ENCODE measurements at places on chromosomes 4 and X.

DNA sequence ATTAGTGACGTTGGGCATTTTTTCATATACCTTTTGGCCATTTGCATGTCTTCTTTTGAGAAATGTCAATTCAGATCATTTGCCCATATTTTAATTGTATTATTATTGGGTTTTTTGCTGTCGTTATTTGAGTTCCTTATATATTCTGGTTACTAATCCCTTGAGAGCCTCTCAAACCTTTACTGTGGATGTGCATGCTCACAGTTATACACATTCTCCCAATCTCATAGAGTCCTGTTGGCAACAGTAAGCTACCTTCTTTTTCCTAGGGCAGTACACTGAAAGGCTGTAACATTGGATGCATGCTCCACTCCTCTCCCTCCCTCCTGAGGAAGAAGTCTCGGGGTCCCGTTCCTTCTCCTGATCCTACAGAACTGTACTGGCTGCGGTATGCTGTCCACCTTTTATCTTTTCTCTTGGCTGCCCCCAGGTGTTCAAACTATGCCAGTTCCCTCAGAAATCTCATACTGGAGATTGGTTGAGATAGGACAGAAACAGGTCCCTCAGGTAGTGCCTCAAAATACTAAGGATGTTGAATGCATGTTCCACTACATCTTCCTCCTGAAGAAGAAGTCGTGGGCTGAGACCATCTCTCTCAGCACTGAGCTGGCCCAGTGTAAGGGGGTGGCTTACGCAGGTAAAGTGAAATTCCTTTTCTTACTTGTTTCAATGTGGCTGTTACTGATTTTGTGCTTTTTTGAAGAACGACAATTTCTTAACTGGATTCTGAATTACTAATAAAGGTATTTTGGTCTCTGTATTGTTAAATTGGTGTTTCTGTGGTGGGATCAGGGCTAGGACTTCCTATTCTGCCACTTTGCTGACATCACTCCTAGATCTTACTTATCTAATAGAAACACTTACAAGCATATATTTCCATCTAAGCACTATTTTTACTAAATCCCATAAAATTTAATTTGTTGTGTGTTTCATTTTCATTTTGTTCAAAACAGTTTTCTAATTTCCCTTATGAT is 145.4 kb upstream of the HUWE1 start:
- DNase-seq, result peak; percentile 40

GRCh38 chr4:108926061-108926460 is 163.2 kb upstream of the ETNPPL start:
- no peak for DNase-seq

DNA sequence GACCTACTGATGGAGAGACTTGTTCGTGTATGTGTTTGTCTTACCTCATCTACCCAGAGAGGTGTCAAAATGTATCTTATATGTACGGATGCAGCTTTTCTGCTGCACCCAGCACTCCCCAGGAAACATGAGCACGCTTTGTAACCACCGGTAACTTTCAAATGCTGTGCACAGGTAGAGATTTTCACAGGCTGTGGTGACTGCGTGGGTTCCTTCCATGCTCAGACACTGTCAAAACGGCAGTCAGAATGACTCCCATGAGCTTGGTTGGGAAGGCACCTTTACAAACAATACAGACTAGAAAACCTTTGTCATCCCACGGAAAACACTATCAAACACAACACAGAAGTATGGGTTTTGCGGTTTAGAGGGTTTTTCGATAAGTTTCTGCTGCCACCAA is 28.2 kb downstream of the F11 start:
- no peak for DNase-seq

GRCh38 chr4:178953447-178954120 is 1511.3 kb upstream of the AGA start:
- DNase-seq, result no peak

DNA sequence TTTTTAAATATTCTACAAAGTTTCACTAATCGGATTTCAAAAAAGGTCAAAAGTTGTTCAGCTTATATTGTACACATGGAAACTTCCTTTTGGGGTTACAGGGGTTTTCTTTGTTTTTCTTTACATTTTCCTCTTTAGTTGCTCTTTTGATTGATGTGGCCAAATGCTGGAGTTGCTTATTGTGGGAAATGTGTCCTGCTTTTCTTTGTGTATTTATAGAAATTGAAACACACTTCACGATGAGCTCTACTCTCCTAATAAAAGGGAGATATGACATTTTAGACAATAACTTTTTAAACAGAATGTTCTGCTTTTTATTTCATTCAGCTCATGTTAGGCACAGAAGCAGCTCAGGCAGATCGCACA is 50.7 kb upstream of the SPRY1 start:
- no peak for DNase-seq

DNA sequence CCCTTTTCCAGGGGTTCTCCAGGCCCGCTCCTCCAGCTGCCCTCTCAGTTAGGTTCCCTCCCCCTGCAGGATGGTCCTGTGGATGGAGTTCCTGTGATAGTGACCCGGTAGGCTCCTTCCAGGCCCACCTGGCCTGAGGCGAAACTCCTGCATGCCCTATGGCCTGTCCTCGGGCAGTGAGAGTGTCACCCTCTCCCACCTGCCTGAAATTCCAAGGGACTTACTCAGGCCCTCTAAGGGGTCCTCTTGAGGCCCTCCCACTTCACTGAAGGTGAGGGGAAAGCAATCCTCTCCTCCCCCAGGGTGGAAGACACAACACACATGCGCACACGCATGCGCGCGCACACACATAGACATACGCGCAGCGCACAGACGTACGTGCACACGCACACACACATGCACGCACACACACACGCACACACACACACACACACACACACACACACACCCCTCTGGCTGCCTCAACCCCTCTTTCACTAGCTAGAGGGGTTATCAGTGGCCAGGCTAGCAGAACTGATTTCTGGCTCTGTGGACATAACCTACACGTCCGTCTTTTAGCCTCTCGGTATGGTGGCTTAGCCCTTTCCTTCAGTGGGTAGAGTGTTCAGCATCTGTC is 215.9 kb downstream of the CBR4 start:
- no peak for DNase-seq

GRCh38 chr4:67883902-67884301 is at the start of gene TMPRSS11D:
Gene TMPRSS11D (minus strand): TSS chr4:67884002. CDS start chr4:67883933, 69 bp downstream.
- DNase-seq, result no peak

DNA sequence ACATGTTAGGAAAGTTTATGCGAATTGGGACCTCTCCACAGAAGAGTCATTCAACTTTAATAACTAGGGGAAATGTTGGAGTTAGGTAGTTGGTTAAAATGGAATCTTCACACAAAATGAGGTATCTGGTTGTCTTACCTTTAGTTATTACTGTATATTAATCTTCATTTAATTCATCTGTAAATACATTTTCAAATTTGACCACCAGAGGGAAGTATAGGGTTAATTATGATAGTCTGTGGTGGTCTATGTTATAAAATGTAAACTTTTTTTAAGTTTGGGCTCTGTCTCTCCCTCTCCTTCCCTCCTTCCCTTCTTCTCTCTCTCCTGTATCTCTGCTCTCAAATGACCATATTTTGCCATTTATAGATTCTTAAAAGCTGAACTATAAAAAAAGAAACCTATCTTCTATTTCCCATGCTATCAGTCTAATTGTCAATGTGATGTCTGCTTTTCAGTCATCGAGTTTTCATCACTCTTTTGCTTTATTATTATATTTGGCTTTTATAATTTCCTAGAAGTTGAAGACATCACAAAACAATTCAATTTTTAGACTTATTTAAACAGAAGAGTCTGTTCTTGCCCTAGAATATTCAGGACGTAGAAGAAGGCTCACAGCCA is 49.8 kb downstream of the TMEM144 start:
- no peak for DNase-seq

DNA sequence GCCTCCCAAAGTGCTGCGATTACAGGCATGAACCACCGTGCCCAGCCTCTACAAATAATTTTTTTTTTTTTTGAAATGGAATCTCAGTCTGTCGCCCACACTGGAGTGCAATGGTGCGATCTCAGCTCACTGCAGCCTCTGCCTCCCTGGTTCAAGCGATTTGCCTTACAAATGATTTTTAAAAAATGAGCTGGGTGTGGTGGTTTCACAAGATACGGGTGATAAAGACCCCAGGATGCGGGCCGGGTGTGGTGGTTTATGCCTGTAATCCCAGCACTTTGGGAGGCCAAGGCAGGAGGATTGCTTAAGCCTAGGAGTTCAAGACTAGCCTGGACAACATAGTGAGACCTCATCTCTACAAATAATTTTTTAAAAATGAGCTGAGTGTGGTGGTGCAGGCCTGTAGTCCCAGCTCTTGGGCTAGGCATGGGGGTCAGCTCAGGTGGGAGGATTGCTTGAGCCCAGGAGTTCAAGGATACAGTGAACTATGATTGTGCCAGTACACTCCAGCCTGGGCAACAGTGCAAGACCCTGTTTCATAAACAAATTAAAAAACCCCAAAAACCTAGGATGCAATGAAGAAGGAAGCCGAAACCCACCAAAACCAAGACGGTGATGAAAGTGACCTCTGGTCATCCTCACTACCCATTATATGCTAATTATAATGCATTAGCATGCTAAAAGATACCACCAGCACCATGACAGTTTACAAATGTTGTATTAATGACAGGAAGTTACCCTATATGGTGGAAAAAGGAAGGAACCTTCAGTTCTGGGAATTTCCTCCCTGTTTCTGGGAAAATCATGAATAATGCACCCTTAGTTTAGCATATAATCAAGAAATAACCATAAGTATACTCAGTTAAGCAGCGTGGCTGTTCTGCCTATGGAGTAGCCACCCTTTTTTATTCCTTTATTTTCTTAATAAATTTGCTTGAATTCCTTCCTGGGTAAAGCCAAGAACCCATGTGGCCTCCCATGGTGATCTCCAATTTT is 27.7 kb downstream of the PDGFRA start:
- no peak for DNase-seq

GRCh38 chr4:7661846-7662506 is 227.2 kb upstream of the PSAPL1 start:
- no peak for DNase-seq

- no peak for DNase-seq
Observed at GRCh38 chr4:148445071-148445859, 3.1 kb upstream of the NR3C2 start.

DNA sequence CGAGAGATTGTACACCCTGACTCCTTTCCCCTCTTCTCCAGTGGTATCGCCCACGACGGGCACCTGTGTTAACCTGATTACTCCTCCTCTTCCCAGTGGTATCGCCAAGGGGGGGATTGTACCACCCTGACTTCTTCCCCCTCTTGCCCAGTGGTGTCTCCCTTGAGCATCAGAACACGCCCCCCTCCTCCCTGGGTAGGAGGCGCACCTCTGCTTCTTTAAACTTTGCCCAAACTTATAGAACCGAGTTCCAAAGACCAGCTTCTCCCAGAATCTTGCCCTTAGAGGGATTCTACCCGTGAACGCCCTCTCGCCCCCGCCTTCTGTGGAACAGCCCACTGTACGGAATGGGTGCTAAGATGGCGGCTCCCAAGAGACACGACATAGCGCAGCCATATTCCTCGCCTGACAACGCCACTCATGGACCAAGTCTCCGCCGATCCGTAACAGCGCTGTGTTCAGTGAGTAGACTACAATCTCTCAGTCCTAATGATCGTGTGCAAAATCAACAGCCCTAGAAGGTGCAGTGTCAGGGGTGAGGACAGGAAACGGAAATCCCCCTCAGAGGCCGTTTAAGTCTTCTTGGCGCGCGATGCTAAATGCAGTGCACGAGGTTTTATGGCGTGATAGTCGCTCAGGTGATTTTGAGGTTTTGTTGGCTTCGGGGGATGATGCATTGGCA is 4.2 kb upstream of the ZNF157 start:
- peak; percentile 37 for DNase-seq

All from GM12878 (cell line).